Breast epithelium (tissue), 4 donors: ENCODE measurements at places on chromosomes 6 and 20. TPM values are rescaled to one million over a fixed set of nuclear protein-coding genes. Genes with fewer than 3 reads are reported as not detected.

The FNDC11 gene
- total RNA-seq = 0.32 TPM

The ELOVL4 gene
- 0.64 TPM for total RNA-seq

DNA sequence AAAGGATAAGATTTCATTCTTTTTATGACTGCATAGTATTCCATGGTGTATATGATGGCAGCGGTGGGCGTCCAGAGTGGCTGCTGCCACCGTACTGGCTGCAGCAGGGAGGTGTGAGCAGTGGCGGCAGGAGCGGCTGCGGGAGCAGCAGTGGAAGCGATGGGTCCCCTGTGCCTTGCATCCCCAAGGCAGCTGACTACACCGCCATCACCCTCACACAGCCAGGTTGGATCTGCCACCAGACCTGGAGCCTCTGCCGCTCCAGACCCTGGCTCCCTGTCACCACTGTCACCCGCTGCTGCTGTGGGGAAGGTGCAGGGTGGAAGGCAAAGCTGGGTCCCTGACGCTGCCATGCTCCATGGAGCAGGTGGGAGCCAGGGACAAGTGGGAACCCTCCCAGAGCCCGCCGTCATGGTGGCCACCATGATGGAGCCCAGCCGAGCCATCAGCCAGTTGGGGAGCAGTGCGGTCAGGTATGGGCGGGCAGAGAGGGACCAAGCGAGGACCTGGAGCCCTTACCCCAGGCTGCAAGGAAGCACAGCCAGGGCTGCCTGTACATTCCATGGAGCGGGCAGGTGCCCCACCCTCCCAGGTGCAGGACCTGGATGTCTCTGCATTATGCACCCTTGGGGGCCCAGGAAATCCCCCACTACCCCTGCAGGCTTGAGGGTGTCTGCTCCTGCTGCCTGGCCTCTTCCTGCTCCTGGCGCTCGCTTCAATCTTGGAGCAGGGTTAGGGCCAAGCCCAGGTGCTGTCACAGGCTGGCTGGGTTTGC, 226.1 kb downstream of the OTOR start:
- no peak for DNase-seq

- DNase-seq = no peak
Measured at GRCh38 chr6:169008641-169009257, 244.9 kb downstream of the THBS2 start.

- DNase-seq = no peak
Measured at GRCh38 chr6:15441215-15441868, 195.5 kb downstream of the JARID2 start.

- no peak for DNase-seq
Measured at GRCh38 chr6:165987483-165988301, 180.0 kb downstream of the TBXT start.

DNA sequence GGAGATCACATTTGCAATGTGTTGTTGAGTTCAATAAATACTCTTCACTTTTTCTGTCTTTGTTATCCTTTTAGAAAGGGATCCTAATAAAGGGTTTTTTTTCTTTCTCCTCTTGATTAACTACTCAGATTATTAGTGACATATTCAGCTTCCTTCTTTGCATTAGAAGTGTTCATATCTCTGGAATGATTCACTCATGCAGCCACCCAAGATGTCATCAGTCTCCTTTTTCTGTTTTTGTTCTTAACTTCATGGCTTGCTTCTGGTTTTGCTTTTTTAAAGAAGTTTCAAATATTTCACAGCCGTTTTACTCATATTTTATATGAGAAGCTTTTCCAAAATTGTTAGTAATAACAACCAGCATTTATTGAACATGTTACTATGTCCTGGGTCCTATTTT, 187.6 kb downstream of the TMEM242 start:
- no peak for DNase-seq
